Jurkat, Clone E6-1 (cell line): ENCODE measurements at places on chromosomes 13 and 19.

GRCh38 chr19:50387868-50388245 is 3.7 kb downstream of the POLD1 start:
- DNase-seq, result no peak

DNA sequence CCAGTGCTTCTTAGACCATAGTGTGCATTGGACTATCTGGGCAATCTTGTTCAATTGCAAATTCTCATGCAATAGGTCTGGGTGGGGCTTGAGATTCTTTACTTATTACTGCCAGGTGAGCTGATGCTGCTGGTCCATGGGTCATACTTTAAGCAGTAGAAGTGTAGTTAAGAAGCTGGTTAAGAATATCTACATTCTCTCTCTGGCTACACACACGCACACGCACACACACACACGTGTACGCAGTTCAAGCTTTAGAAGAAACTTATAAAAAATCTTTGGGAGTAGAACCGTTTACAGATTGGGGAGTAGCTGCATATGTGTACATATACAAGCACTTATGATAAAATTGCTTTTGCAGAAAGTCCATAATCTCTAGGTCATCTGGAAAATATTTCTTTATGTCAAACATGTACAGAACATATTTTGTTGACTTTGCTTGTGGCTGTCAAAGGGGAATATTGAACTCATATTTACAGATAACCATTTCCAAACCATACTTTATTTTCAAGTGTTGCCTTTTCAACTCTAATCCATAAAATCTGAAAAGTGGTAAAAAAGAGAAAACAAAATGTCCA is 99.7 kb downstream of the GPC6 start:
- DNase-seq, result no peak

DNA sequence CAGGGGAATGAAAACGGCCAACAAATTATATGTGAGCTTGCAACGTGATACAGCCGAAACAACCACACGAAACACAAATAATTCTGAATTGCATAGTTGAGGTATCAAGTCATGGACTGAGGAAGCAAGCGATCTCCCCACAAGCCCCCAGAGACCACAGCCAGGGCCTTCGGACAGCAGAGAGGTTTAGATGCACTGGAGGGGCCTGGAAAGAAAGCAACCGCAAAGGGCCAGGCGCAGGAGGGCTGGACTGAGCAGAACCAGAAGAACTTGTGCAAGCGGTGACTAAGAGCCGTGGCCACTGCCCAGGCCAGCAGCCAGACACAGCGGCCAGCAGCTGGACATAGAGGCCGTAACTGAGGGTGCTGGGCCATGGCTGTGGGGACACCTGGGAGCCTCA is 131.4 kb downstream of the TNFRSF19 start:
- no peak for DNase-seq

DNA sequence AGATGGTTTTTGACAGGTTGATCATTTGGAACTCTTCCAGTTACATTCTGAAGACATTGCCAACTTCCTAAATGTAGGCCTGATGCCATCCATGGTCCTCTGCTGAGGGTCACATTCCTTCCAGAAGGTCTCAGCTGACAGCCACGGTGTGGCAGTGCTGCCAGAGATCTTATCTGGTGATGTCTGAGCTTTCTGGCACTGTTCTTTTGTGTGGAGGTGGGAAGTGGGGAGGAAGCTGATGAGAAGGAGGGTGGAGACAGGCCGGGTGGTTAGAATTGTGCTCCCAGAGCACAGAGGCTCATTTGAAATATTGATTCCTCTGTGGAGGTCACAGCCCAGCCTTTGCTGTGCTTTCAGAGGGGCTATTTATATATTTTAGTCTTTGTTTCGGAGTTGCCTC is 16.1 kb upstream of the MTIF3 start:
- no peak for DNase-seq

DNA sequence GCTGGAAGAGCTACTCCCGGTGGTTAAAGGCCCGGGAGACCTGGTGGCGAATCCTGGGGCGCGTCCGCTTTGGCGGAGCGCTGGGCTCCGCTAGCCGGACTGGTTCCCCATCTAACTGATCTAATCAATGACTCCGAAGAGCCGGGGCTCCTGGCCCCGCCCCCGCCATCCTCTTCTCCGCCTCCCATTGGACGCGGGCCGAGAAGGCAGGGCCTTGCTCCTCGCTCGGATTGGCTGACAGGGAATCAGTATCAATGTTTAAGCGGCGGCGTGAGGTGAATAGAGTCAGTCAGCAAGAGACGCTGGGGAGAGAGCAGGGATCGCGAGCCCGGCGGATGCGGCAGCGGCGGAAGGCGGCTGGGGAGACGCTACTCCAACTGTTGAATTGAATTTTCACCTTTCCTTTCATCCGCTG is 1.7 kb upstream of the PCDH17 start:
- DNase-seq, result no peak

DNA sequence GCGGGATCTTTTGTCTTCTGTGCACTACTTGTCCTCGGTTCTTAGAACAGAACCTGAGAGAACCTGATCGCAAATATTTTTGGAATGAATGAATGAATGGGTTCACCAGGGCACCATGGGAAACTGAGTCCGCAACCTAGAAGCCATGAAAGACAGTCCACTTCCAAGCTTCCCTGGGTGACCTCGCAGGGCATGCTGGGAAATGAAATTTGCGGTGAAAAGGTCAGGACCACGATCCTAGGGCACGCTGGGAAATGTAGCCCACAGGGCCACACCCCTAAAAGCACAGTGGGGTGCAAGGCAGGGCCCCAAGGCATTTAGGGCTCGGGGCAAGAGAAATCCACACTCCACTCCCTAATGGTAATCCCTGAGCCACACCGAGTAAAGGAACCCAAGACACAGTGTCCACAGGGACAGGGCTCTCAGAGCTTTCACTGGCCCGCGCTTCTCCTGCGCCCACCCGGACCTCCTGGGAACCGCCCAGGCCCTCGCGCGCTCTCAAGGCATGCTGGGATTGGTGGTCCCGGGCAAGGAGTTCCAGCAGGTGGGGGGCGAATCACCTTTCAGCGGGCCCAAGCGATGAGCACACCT is 1.1 kb upstream of the PPP1R12C start:
- no peak for DNase-seq

GRCh38 chr13:102798581-102799425 is at the start of the genes BIVM and POGLUT2:
TSS of gene BIVM (plus strand) at chr13:102799119. CDS start at chr13:102807268, 8,149 bp downstream.
TSS of gene POGLUT2 (minus strand) at chr13:102798976. CDS start at chr13:102798670, 306 bp downstream.
- peak; percentile 79 for DNase-seq

DNA sequence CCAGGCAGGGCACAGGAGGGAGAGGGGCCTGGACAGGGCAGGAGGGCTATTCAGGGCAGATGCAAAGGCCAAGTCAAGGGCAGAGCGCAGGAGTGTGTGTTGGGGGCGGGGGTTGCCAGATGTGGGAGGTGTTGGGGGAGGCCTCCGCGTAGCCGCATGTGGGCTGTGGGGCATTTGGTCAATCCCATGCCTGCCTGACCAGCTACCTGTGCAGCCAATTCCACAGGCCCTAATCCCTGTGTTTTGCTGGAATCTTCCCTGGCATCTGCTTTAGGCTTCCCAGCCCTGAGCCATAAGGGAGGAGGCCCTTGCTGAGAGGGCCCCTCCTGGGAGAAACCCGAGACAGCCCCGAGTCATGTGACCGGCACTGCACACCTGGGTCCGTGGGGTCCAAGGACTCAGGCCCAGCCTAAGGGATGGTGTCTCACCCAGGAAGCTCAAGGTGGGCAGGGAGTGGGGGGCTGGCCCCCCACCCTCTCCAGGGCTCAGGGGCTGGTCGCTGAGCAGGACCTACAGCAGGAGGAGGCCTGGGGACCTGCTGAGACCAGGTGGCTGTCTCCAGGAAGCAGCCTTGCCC is 20.3 kb downstream of the RFX1 start:
- no peak for DNase-seq

GRCh38 chr19:34989298-34989697 is 10.8 kb upstream of the GRAMD1A start:
- DNase-seq, result no peak

DNA sequence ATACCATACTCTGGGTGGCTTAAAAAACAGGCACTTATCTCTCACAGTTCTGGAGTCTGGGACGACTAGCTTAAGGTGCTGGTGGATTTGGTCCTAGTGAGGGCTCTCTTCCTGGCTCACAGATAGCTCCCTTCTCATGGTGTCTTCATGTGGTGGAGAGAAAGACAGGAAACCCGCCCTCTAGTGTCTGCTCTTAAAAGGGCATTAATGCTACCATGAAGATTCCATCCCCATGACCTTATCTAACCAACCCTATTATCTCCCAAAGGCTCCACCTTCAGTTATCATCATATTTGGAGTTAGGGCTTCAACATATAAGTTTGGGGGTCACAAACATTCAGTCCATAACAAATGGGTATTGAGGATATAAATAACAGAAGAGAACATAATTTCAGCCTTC is 139.4 kb downstream of the HS6ST3 start:
- DNase-seq, result peak; percentile 35

DNA sequence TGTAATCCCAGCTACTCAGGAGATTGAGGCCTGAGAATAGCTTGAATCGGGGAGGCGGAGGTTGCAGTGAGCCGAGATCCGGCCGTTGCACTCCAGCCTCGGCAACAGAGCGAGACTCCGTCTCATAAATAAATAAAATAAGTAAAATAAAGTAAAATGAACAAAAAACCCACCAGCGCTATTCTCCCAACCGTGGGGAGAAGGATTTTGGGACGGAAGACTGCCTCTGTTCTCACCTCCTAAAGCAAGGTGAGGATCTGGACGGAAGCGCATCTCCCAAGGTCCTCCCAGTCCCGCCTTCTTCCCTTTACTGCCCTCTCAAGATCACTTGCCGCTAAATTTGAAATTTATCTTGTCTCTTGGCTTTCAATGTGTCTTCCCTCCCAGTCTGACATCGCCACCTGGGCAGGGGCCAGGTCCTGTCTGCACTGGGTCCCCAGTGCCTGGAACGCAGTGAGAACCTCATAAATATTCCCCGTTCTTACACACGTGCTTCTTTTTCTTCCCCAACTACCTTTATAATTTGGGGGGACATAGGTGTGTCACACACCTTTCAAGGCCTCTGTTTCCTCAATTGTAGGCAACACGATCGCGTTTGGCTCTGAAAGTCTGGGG is 1.2 kb upstream of the DNAJB1 start:
- DNase-seq, result no peak

DNA sequence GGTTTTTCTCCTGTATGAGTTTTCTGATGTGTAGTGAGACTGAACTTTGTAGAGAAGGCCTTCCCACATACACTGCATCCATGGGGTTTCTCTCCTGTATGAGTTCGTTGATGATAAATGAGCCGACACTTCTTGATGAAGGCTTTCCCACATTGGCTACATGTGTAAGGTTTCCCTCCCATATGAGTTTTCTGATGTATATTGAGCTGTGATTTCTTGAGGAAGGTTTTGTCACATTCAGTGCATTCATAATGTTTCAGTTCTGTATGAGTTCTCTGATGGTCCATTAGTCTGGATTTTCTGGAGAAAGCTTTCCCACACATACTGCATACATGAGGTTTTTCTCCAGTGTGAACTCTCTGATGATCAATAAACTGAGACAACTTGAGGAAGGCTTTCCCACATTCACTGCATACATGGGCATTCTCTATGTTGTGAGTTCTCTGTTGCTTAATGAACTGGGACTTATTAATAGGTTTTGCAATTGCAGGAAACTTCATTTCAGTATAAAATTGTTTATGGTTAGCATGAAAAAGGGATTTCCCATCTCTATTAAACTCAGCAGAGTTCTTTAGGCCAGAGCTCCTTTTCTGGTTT is 7.5 kb upstream of the ZNF350 start:
- no peak for DNase-seq

GRCh38 chr13:111380431-111380830 is 60.0 kb downstream of the TEX29 start:
- no peak for DNase-seq

- DNase-seq, result no peak
These were observed 23.5 kb downstream of the ACTN4 start for GRCh38 chr19:38670921-38671398.

DNA sequence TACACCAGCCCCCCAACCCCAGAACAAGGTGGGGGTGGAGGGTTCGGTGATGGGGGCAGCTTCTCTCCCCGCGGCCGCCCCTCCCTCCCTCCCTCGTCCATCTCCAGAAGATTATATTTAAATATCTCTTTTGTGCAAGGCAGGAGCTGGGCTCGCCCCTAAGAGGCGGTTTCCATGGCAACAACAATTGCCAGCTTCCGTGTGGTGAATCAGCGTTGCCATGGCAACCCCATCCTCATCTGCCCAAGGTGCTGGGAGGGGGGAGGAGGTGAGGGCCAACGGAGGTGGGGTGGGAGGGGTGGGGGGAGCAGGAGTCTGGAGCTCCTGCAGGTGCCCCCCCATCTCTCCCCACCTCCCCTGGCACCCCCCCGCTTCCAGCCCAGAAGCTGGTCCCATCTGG is 46.4 kb downstream of the CELF5 start:
- DNase-seq, result peak; percentile 74

- no peak for DNase-seq
These were observed 106.5 kb downstream of the ATP11A start for GRCh38 chr13:112796190-112796915.

- DNase-seq, result no peak
These were observed 6.4 kb downstream of the ERCC2 start for GRCh38 chr19:45363861-45364459.

- peak; percentile 36 for DNase-seq
These were observed 8.3 kb upstream of the NTN5 start for GRCh38 chr19:48681127-48681470.

DNA sequence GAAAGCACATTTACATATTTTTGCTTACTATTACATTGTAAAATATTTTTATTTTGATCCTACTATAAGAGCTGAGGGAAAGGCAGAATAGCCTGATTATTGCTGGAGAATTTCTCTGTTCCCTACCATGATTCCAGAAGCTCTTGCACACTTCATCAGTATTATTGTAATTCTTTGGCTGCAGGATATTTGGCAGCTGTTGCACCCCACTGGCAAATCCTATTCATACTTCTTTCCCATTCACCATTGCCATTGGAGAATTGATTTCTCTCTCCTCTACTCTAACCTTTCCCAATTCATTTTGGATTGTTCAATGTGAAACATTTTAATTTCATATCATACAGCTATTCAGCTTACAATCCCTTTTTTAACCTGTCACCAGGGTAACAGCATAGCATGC is 238.0 kb downstream of the GGACT start:
- no peak for DNase-seq

DNA sequence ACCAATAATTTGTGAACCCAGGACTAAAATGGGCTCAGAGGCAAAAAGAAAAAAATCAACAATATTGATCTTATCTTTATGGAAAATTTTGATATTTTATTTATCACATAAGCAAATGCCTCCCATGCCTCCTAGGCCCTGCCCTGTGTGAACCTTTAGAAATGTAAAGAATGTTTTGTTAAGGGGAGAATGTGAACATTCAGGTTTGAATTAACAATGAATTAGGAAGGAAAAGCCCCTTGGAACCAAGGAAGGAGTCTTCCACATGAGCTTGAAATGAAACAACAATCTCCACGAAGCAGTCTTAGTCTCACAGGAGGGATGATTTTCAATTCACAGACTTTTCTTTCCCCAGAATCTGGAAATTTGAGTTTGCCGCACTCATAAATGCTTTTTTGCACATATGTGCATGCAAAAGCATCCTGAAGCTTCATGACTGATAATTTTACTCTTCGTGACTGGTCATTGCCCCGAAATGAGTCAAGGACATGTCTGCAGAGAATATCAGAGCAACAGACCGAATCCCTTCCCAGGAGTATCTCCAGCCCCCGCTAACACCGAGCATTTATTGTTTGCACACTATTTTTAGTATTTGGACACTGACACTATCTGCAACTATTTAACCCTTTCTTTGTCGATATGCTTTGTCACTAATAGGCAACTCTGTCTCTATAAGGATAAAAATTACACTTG is 135.2 kb downstream of the DCT start:
- no peak for DNase-seq

- no peak for DNase-seq
These were observed 40.1 kb downstream of the FAM216B start for GRCh38 chr13:42821437-42821836.
